ENCODE measurements at places on chromosomes 3 and 15. TPM values are rescaled to one million over a fixed set of nuclear protein-coding genes. Genes with fewer than 3 reads are reported as not detected.

DNA sequence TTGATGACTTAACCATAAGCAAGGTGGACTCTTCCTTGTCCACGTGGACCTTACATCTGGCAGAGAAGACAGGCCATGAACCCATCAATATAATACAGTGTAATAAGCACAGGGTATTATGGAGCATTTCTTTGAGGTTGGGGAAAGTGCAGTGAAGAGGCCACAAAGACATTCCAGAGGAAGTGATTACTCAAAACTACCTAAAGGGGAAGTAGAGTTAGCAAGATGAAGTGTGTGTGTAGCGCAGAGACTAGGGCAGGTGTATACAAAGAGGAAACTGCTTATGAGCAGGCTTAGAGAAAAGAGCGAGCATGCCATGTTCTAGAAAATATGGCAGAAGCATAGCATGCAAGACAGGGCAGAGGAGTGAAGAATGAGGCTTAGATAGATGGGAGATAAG lies 17.9 kb downstream of the CP start:
- DNase-seq, result no peak

DNA sequence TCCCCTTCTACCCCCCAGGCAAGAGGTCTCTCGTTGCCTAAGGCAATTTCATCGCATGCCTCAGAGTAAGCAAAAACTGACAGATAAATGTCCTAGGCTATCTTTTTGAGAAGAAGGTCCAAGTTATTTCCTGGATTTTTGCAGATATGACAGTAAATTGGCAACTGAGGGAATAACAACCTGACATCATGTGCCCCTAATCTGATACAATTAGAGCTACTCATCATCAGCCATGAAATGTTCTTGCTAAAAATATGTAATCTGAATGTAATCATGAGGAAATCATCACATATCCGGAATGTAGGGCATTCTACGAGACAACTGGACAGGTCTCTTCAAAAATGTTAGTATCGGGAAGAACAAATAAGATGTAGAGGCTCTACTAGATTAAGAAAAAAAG lies 44.1 kb downstream of the TNIK start:
- no peak for DNase-seq

DNA sequence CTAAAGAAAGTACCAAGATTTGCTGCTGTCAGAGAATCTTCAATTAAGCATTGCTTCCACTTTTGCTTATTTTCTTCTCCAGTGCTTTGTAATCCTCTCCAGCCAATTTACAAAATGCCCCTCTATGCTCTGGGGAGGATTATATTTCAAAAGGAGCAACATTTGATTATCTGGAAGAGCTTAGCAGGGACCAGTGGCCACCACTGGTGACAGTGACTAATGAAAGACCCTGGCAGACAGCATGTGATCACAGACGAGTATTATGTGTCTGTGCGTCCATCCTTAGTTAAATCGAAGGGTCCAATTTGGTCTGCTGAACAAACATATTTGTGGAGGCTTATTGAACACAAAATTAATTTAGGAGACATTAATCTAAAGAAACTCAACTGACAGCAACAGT lies 152.6 kb downstream of the ZNF621 start:
- no peak for DNase-seq

DNA sequence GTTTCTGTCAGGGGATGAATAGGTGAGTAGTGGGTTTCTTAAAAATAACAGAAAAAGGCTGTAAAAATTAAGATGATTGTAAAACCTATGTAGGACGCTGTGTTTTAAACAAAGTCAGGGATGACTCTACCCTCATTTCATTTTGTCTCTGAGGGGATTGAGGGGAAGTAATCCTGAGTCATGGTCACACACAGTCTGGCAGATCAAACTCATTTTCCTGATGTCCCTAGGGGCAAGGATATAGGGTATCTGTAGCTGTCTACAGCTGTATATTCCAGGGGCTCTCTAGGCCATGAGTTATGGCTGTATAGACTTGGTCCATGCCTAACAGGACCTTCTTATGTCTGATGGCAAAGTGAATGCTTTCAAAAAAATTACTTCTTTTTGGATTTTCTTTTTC lies 421.1 kb downstream of the PDCD6IP start:
- DNase-seq, result no peak

DNA sequence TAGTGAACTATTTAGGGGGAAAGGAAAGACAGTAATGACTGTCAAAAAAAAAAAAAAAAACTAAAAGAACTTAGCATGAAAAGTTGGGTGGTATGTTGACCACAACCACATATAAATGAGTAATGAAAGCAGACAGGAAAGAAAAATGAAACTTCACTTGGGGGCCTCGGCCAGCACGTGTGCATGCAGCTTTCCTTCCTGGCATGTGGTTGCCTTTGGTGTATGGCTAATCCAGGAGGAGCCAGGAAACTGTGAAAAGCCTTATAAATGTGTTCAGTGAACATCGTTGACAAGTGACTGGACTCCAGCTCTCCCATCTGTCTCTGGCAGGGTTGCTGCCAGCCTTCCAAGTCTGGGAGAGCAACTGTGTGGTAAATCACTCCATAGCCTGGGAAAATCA lies 195.1 kb downstream of the DTWD1 start:
- DNase-seq, result no peak

CMC1 gene
- polyA plus RNA-seq, result 28.8 TPM

RHCG gene
- 2.8 TPM for polyA plus RNA-seq

All from left lung (tissue), 14 donors.